HT-29 (cell line): ENCODE measurements at places on chromosomes 5 and 9.

GRCh38 chr5:158473016-158473635, 614.2 kb upstream of the CLINT1 start:
- no peak for DNase-seq

GRCh38 chr5:78568212-78568611, 80.4 kb downstream of the LHFPL2 start:
- no peak for DNase-seq

DNA sequence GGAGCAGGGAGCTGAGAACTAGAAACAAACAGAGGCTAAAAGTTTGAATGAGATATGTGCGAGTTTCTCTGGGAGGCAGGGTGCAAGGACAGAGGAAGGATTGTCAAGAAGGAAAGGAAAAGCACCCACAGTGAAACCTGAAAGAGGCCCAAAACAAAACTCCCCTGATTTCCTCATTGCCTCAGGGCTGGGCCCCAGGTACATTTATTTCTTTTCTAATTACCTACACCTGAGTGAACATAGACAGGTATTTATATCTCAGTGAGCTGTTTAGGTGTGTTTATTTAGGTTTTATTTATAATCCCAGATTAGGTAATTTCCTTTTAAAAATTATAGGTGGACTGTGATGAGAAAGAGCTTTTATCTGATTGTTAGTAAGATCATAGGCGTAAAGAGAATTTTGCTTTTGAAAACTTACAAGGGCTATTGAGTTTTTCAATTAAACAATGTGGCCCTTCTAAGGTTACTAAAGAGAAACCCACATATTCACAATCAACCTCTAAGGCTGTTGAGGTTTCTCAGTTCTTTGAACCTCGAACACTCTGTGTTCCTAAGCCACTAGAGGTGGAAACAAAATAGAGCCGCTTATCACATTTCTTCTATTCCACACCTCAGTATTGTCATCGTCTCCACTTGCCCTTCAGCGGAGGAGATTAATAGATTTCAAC, 344.8 kb downstream of the ZNF608 start:
- no peak for DNase-seq

DNA sequence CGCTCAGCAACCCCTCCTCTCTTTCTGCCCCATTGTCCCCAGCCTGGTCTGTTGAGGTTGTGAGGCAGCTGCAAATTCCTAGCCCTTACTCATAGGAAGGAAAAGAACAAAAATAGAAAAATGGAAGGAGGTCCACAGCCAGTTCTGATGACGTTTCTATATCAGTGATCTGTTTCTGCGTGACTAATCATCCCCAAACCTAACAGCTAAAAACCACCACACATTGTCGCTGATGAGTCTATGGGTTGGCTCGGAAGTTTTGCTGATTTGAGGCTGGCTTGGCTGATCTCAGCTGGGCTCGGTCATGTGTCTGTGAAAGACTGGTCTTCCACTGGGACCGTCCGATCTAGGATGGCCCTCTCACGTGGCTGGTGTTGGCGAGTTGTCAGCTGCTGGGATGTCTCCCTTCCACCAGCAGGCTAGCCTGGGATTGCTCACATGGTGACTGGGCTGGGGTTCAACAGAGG, 200.6 kb upstream of the ZNF618 start:
- DNase-seq, result no peak
